ENCODE measurements at places on chromosomes 2 and 18. TPM values are rescaled to one million over a fixed set of nuclear protein-coding genes. Genes with fewer than 3 reads are reported as not detected.

The GPR35 gene
- total RNA-seq = 0.19 TPM

The SP9 gene
- not detected for total RNA-seq

The CTLA4 gene
- not detected for total RNA-seq

The GAL3ST2 gene
- total RNA-seq = not detected

The SPR gene
- total RNA-seq = 30.8 TPM

The CKAP2L gene
- 9.1 TPM for total RNA-seq

The IL1F10 gene
- total RNA-seq = not detected

Measured in aortic smooth muscle cell (primary cell).